ENCODE measurements at places on chromosomes 6 and 20.

DNA sequence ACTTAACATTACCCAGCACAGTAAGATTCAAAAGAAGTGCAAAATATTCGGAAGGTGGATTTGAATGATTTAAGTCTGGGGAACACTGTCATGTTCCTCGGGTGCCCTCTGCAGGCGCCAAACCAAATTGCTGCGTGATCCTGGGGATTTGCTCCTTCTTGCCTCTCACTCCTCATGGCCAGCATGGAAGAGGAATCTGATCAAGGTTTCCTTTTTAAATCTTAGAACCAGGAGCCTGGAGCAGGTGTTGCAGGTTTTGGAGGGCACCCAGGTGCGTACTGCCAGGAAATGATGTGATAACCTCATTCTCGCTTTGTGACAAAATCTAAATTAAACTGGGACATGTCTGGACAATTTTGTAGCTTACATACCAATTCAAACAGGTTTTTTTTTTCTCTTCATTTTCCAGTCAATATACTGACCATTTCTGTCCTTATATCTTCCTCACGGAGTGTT, 8.1 kb upstream of the PFDN4 start:
- no peak overlapping the region for H3K27ac ChIP-seq
- H3K4me3 ChIP-seq, result no peak overlapping the region
- H3K4me1 ChIP-seq, result peaks cover 6% of the 10 kb centered on the region
- H3K27me3 ChIP-seq, result no peaks in the 10 kb centered on the region

DNA sequence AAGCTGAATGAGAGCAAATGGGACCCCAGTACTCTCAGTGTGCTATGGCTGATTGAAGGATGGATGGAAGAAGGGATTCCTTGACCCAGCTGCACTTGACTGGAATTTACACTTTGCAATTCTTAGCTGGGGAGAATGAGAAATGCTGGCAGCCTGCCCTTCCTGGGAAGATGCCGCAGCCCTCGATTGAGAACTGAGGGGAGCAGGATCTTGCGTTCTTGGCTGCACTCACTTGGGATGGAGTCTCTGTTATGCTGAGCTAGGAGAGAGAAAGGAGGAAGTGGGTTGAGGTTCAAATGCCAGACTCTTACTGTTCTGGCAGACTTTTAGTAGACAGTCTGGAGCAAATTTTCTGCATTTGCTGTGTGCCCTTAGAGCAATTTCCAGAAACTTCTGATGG, 221.2 kb downstream of the FNDC1 start:
- no peak overlapping the region for H3K27ac ChIP-seq
- no peaks in the 10 kb centered on the region for H3K36me3 ChIP-seq
- peaks cover 7% of the 10 kb centered on the region for H3K27me3 ChIP-seq
- peak; percentile 7 for DNase-seq
- no peak overlapping the region for H3K4me3 ChIP-seq

GRCh38 chr6:52077961-52078625, 9.3 kb downstream of the PKHD1 start:
- no peak overlapping the region for H3K27ac ChIP-seq
- no peak overlapping the region for H3K4me3 ChIP-seq
- H3K4me1 ChIP-seq, result no peaks in the 10 kb centered on the region
- H3K36me3 ChIP-seq, result no peaks in the 10 kb centered on the region
- DNase-seq, result no peak

- H3K4me1 ChIP-seq, result no peaks in the 10 kb centered on the region
- peak; percentile 78 for DNase-seq
- H3K4me3 ChIP-seq, result no peak overlapping the region
- H3K36me3 ChIP-seq, result no peaks in the 10 kb centered on the region
Observed at GRCh38 chr6:4210629-4211419, 75.4 kb upstream of the ECI2 start.

- peaks cover 9% of the 10 kb centered on the region for H3K27me3 ChIP-seq
- DNase-seq, result no peak
- H3K27ac ChIP-seq, result no peak overlapping the region
- H3K4me3 ChIP-seq, result no peak overlapping the region
- H3K36me3 ChIP-seq, result no peaks in the 10 kb centered on the region
Observed at GRCh38 chr6:150413781-150414281, 45.0 kb downstream of the IYD start.

DNA sequence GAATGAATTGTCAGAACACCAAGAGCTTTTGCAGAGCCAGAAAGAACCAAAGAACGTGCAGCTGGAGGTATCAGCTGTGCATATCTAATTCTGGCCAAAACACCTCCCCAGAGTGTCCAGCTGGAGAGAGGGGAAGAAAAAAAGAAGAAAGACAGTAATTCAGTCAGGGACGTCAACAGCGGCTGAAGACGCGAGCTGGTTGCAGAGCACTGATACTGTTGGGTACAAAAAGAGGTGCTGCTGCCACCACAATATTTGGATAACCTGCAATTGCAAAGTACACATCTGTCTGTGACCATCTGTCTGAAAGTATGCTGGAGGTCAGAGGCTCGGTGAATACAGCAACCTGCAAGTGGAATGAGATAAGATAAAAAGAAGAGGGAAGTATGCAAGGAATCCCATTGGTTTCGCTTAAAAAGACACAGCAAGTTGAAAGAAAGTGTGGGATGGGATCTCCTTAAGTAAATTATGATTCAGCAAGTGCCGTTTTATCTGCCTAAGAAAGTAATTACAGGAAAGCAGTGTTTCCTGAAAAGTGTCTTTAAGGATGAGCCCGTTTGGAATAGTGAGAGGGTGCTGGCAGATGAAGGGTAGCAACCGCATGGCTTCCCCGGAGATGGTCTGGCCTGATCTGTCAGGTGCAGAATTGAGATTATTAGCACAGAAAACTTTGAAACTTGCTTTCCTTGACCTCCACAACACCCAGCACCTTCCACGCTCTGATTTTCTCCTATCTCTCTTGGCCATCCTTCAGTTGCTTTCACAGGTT, 189.9 kb upstream of the PRDM1 start:
- H3K4me1 ChIP-seq, result peaks cover 25% of the 10 kb centered on the region
- H3K4me3 ChIP-seq, result no peak overlapping the region
- H3K36me3 ChIP-seq, result no peaks in the 10 kb centered on the region
- H3K27ac ChIP-seq, result no peak overlapping the region
- H3K27me3 ChIP-seq, result no peaks in the 10 kb centered on the region

- no peaks in the 10 kb centered on the region for H3K36me3 ChIP-seq
- DNase-seq, result no peak
- no peaks in the 10 kb centered on the region for H3K27me3 ChIP-seq
- H3K4me1 ChIP-seq, result no peaks in the 10 kb centered on the region
Observed at GRCh38 chr6:115830895-115831294, 229.8 kb downstream of the FRK start.

GRCh38 chr6:18053555-18054445, 66.4 kb upstream of the KIF13A start:
- H3K27ac ChIP-seq, result peak overlapping the region; percentile 8
- peaks cover 12% of the 10 kb centered on the region for H3K4me1 ChIP-seq
- no peaks in the 10 kb centered on the region for H3K36me3 ChIP-seq
- peak; percentile 41 for DNase-seq
- H3K4me3 ChIP-seq, result peak overlapping the region; percentile 19

- peak overlapping the region; percentile 95 for H3K4me3 ChIP-seq
- H3K36me3 ChIP-seq, result peaks cover 10% of the 10 kb centered on the region
- peak; percentile 76 for DNase-seq
- peaks cover 12% of the 10 kb centered on the region for H3K4me1 ChIP-seq
Observed at GRCh38 chr20:45935416-45936046, 1.0 kb downstream of the PCIF1 start.

DNA sequence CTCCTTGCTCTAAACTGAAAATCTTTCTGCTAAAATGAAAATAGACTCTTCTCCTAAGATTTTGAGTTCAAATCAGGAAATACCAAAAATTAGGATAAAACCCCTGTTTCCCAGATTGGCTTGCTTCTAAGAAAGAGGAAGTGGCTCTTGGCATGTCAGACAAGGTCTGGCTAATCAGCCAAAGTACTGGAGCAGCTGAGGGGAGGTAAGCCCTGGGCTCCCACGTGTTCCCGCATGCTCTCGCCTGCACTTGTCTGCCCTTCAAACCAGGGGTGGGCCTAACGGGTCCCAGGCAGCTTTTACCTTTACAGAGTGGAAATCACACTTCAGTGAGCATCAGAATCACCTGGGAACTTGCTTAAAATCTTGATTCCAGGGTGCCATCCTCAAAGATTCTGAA, 43.2 kb upstream of the GABRR1 start:
- no peaks in the 10 kb centered on the region for H3K4me1 ChIP-seq
- DNase-seq, result no peak
- no peaks in the 10 kb centered on the region for H3K36me3 ChIP-seq
- H3K27me3 ChIP-seq, result no peaks in the 10 kb centered on the region
- no peak overlapping the region for H3K4me3 ChIP-seq

DNA sequence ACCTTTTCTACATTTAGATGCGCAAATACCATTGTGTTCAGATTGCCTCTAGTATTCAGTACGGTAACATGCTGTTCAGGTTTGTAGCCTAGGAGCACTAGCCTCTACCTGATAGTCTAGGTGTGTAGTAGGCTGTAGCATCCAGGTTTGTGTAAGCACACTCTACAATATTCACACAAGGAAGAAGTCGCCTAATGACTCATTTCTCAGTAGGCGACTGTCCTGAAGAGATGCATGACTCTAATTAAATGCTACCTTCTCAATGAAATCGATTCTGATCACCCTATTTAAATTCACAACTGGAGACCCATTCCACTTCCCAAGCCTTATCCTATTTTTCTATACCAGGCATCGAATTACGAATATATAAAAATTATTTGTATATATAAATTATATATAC, 1.3 kb downstream of the MCUR1 start:
- H3K4me3 ChIP-seq, result peak overlapping the region; percentile 90
- no peak overlapping the region for H3K27ac ChIP-seq
- peak; percentile 22 for DNase-seq
- H3K27me3 ChIP-seq, result no peaks in the 10 kb centered on the region
- no peaks in the 10 kb centered on the region for H3K36me3 ChIP-seq

DNA sequence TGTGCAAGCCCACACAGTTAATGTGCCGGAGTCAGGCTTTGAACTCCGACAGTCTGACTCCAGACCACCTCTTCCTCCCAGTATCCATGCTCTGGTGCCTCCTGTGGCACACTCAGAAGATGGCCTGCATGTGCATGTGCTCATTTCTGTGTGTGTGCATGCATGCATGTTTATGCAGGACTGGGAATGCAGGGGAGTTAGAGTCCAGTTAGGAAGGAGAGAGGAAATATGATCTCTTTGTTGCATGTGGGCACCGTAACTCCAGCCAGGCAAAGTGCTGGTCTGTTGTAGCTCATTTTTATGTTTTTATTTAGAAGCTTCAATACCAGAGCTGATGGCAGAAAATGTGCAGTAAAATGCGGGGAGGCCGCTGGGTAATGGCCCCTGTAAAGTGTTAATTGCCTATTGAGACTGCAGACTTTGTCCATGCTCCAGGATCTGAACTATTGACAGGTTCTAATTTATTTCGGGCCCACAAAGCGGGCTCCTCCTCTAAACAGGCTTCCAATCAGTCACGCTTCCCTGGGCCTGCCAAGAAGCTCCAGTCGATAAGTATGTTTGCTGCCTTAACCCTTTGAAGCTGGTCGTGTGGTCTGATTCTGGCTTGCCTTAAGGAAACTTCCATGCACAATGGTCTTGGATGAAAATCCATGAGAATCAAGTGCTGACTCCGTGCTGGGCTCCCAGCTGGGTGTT, 248.3 kb downstream of the DHX35 start:
- no peak overlapping the region for H3K4me3 ChIP-seq
- H3K27me3 ChIP-seq, result no peaks in the 10 kb centered on the region
- no peak overlapping the region for H3K27ac ChIP-seq
- no peaks in the 10 kb centered on the region for H3K36me3 ChIP-seq
- no peak for DNase-seq

DNA sequence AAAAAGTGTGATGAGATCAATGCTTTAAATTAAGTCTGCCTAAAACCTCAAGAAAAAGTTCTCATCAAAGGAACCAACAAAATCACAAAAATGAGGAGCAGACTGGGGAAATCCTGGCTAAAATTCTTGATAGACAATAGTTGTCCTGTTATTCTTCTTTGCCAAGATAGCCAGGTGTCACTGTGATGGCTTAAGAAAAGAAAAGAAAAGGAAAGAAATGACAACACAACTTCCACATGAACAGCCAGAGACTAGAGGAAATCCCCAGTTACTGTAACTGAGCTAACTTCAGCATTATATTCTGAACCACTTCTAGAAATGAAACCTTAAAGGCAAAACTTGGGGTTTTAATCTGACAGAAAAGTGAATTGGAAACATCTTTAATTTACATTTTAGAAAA, 129.6 kb downstream of the CD24 start:
- no peaks in the 10 kb centered on the region for H3K36me3 ChIP-seq
- no peaks in the 10 kb centered on the region for H3K4me1 ChIP-seq
- H3K4me3 ChIP-seq, result no peak overlapping the region
- H3K27me3 ChIP-seq, result peaks cover 25% of the 10 kb centered on the region

DNA sequence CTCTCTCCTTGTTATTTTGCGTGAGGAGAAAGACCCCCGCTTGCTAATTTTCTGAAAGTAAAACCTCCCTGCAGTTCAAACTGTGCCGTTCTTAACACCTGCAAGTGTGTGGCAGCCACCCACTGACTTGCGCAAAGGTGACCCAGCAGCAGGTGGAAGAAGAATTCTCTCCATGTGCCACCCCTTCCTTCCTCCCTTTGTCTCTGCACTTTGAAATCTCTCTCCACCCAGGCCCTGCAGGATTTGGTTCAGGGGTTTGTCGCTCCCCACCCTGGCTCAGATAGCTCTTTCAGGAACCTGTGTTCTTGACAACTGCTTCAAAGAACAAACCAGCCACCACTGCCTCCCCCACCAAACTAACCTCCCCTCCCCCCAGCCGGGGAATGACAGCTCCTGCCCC, 41.4 kb downstream of the ZNF831 start:
- no peak for DNase-seq
- H3K4me1 ChIP-seq, result no peaks in the 10 kb centered on the region
- no peak overlapping the region for H3K27ac ChIP-seq
- H3K27me3 ChIP-seq, result peaks cover 21% of the 10 kb centered on the region

- peak; percentile 81 for DNase-seq
- no peaks in the 10 kb centered on the region for H3K4me1 ChIP-seq
- H3K36me3 ChIP-seq, result no peaks in the 10 kb centered on the region
Observed at GRCh38 chr6:28769626-28770402, 154.0 kb downstream of the TRIM27 start.

DNA sequence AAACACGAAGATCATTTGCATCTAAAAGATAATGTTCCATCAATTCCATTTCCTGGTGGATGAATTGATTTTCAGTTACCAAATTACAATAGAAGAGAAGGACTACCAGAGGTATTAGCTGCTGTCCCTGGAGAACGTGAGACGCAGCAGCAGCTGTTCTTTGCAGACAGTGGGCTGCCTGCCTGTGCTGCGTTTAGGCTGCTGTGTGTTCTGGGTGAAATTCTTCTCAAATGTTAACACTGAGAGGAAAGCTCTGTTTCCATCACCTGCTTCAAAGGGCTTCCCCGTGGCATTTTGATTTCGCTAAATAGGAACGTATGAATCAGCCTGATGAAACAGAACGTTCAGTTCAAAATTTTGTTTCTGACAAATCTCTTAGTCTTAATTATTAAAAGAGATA, 362.2 kb downstream of the C6orf118 start:
- no peak for DNase-seq
- H3K27me3 ChIP-seq, result no peaks in the 10 kb centered on the region
- H3K4me1 ChIP-seq, result no peaks in the 10 kb centered on the region
- no peak overlapping the region for H3K4me3 ChIP-seq
- H3K27ac ChIP-seq, result no peak overlapping the region

DNA sequence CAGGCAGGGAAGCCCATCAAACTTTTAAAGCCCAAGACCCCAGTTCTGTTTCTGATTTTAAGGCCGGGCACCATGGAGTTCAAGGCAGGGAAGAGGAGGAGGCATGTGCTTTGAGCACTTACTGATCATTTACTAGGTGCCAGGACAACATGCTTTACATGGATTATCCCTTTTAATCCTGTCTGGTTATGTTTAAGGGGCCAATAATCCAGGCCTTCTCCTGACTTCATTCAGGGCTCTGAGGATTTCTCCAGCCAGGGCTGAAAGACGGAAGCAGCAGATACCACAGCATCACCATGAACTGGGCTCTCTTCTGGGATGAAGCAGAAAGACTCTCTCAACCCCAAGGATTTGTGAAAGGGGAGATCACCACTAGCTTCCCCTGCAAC, 4.1 kb downstream of the CCND3 start:
- H3K27me3 ChIP-seq, result no peaks in the 10 kb centered on the region
- H3K4me1 ChIP-seq, result peaks cover 41% of the 10 kb centered on the region
- H3K4me3 ChIP-seq, result no peak overlapping the region
- DNase-seq, result no peak

Measured in GM23248 (cell line).